ENCODE measurements at places on chromosomes 4 and X.

DNA sequence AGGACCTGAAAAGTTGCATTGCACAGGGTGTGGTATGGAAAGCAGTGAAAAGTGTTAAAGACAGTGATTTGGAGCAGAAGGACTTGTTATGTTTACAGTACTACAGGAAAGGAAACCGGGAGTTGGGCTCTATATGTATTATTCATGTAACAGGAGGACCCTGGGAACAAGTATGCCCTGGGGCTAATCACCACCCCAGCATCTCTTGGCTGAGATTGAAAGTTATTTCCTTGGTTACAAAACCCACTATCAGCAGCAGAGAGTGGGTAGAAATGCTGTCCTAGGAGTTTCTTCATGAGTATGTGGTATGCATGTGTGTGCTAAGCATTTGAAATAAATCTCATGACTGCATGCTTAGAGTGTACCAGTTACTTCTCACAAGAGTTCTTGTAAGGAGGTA, 46.9 kb downstream of the STK32B start:
- DNase-seq: no peak

- no peak for DNase-seq
Measured at GRCh38 chr4:155383541-155383940, 6.8 kb upstream of the MAP9 start.

DNA sequence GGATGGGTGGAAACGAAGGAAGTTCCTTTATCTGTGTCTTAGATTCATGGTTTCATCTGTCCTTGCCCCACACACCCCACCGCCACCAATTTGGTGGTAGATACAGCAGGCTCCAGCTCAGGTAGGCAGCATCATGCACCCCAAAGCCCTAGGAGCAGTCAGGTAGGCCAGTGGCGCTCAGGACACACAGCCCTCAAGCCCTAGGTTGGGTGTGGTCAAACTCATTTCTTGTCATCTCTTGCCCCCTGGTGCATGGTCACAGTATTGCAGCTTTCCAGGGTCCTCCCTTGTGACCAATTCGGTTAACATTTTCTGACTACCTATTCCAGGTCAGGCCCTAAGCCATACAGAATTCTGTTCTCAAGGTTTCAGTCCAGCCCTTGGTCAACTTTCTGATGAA, 14.5 kb upstream of the PRRG3 start:
- DNase-seq: peak; percentile 52

- DNase-seq: no peak
Measured at GRCh38 chr4:3879681-3880614, 113.8 kb downstream of the ADRA2C start.

DNA sequence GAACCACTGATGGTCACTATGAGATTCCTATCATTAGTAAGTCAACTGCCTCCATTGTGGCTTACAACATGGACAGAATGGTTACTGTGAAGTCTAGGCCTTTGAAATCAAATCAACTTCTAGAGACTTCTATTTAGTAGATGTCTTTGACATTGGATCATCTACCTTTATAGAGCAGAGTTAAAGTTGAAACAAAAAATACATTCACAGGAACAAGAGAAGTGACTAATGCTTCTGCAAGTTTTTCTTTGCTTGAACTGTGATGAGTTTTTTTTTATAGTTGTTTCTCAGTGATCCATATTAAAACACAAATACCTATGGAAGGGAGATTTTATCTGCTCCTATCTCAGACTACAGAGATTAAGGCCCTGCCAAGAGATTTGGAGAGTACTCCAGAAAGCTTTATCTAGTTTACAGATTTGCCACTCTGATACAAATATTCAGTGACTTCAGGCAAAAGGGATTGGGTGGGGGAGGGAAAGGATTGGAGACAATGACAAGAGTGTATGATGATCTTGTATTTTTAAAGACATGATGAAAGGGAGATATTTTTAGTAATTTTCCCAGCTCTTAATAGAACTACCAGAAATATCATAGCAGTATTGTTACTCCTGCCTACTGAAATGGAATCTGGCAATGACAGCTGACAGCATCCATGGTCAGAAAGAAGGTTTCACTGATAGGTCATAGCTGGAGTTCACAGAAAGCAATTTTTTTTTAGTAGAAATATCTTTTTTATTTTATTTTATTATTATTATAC, 16.0 kb upstream of the EPGN start:
- no peak for DNase-seq

GRCh38 chr4:100061835-100062234, 111.8 kb upstream of the H2AZ1 start:
- no peak for DNase-seq

GRCh38 chr4:73902038-73902637, 32.9 kb downstream of the CXCL1 start:
- DNase-seq: no peak

- DNase-seq: peak; percentile 43
Measured at GRCh38 chrX:140762061-140762460, 52.5 kb downstream of the LINC00632 start.

GRCh38 chrX:276581-277201, 4.5 kb upstream of the PLCXD1 start:
- DNase-seq: no peak

- no peak for DNase-seq
Measured at GRCh38 chr4:183746305-183747229, 87.5 kb downstream of the TRAPPC11 start.

DNA sequence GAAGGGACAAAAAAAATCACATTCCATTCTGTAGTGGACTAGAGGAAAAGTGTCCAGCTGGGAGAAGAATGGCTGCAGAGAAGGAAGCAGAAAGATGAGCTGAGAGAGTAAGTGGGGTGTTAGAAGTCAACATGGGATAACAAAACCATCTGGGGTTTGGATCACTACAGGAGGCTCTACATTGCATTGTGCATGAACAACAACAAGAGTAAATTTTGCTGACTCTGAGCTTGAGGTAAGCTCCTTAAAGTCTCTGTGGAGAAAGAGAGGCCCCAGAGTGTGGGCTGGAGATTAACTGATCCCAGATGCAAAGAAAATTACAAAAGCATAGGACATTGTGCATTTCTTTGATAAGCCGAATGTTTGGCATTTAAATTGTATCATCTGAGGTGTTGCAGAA, 128.9 kb downstream of the UGT8 start:
- DNase-seq: peak; percentile 26

DNA sequence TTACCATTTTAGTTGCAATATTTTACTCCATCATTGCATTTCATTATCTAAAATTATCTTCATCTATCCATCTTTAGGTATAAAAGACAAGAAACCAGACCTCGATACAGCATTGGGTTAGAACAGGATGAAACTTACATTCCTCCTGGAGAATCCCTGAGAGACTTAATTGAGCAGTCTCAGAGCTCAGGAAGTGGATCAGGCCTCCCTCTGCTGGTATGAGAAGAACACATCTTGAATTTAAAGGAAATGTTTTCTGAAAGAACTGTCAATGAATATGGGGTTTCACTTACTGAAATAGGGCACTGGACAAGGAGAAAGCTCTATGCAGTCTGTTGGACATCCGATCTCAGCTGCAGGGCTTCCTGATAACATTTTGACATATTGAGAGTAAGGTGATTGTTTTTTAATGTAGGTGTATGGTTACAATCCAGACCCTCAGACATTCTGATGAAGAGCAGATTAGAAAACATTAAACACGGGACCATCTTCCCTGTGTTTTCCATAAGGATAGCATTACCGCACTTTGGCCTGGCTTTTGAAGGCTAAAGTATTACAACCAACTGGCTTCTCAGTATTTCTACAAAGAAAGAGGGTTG, 367.2 kb downstream of the BMPR1B start:
- DNase-seq: peak; percentile 54

GRCh38 chr4:848307-848691, 22.4 kb upstream of the CPLX1 start:
- DNase-seq: no peak

GRCh38 chr4:24655971-24656370, 71.6 kb upstream of the DHX15 start:
- DNase-seq: no peak

GRCh38 chr4:99436976-99437722, 2.0 kb upstream of the ADH7 start:
- DNase-seq: no peak

DNA sequence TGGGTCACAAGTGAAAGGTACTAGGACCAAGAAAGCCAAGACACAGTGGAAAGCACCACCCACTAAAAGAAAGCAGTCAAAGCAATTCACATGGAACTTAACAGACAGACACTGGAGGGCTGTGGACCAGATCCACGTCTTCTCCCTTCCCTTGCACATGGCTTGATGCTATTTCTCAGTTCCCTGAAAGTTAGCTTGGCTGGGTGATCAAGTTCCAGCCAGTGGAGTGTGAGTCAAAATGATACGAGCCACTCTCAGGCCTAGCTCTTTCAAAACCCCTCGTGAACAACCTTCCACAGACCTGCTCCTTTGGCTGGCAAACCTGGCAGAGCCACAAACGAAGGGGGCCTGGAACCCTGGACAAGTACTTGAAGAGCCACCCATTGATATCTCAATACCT, 52.0 kb downstream of the RELL1 start:
- no peak for DNase-seq

GRCh38 chr4:113524096-113524495, 237.4 kb downstream of the CAMK2D start:
- DNase-seq: no peak
